ENCODE measurements at places on chromosomes 4 and X.

DNA sequence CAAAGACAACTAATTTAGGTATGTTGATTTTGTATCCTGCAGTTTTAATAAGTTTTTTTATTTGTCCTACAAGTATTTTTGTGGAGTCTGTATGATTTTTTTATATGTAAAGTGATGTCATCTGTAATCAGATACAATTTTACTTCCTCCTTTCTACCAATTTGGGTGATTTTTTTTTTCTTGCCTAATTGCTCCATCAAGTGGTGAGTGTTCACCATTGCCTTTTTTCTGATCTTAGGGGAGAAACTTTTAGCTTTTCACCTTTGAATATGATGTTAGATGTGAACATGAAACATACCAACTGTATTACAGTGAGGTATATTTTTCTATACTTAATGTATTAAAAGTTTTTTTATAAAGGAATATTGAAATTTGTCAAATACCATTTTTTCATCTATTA lies 362.3 kb downstream of the PABPC4L start:
- no peak for DNase-seq

DNA sequence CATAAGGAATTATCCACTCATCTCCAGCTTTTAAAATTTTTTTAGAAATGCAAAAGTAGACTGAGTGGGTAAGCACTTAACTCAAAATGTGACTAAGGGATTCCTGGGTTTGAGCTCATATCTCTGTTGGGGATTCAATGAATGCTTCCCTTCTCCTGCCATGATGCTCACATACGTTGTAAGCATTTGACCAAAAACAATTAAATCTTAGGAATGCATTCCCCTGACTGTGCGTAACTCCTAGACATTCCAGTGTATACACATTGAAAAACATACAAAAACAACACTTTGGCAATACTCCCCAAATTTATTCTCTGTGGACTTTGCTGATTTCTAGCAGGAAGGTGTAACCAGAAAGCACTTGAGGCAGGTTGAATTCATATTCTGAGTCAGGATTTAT lies 29.8 kb downstream of the SPANXA2 start:
- no peak for DNase-seq

- no peak for DNase-seq
These were observed 549.3 kb downstream of the IQCM start for GRCh38 chr4:149266301-149266700.

GRCh38 chr4:56302760-56303159 lies 84.5 kb downstream of the AASDH start:
- no peak for DNase-seq

DNA sequence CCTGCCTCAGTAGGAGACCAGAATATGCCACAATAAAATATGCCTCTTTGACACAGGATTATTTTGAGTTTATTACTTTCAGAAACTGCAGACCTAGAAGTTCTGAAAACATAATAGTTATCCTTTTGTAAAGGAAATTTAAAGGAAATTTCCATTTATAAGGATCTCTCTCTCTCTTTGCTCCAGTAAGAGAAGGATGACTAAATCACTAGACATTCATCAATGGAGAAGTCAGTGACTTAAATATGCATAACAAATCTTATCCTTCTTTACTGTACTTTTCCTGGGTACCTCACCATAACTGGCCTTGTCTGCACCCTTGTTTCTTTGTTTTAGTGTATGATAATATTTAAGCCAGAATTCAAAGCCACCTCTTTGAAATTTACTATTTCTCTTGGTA lies 28.3 kb upstream of the OPHN1 start:
- DNase-seq = no peak

DNA sequence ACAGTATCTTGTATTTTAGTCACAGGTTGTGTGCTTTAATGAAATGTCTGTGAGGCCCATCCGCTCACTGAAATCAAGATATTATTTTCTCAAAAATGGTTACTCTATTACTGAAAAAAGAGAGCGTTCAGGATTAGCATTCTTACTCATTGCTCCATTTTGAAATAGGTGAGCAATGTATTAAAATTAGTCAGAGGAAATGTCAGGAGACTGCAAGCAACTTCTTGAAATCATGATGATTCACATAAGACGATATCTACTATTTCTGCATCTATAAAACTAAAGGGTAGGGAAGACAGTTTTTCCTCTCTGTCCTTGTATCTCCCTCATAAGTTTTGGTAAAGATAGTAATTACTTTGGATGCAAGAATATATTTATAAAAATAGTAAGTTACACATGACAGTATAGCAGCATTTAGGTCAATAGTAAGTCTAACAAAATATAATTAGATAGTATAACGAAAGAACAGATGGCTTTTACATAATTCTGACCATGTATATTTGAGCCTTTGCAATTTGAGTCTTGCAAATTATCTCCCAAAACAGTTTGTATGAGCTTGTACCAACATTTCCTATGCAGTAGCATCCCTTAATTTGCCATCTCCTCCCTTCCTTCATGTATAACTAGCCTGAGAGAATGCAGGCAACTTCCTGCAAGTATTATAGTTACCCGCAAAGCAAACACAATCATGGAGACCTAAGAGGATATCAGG lies 937.8 kb downstream of the PCDH7 start:
- no peak for DNase-seq

DNA sequence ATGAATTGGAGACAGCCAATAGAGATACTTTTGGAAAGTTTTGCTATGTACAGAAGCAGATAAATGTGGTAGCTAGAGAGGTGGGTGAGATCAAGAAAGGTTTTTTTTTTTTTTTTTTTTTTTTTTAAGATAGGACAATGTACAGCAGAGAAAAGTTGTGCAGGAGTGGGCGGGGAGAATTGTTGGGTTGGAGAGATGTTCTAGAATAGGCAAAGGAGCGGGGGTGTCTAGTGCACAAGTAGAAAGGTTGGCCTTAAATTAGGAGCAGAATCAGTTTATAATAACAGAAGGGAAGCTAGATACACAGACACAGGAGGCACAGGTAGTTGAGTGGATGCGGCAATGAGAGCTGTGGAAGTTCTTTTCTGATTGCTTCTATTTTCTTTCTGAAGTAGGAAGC lies 66.2 kb upstream of the PGK1 start:
- no peak for DNase-seq

DNA sequence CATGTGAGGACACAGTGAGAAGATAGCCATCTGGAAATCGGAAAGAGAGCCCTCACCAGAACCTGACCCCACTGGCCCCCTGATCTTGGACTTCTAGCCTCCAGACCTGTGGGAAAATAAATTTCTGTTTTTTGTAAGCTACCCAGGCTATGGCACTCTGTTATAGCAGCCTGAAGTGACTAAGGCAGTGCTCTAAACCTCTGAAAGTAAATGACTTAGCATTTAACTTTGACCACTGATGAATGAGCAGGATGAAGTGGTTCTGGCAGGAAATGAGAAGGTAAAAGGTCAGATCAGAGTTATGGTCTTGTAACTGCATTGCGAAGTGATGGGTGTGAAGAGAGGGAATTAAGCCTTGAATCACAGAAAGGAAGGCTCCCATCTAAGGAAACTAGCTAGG lies 17.0 kb downstream of the GPAT3 start:
- DNase-seq = no peak

- DNase-seq = no peak
These were observed 27.3 kb downstream of the CXorf58 start for GRCh38 chrX:23935106-23935505.

GRCh38 chr4:102638621-102639020 lies 122.1 kb downstream of the MANBA start:
- no peak for DNase-seq

- DNase-seq = no peak
These were observed 119.0 kb upstream of the PDLIM3 start for GRCh38 chr4:185654311-185654710.

GRCh38 chrX:68254738-68255645 lies 178.3 kb downstream of the OPHN1 start:
- no peak for DNase-seq

DNA sequence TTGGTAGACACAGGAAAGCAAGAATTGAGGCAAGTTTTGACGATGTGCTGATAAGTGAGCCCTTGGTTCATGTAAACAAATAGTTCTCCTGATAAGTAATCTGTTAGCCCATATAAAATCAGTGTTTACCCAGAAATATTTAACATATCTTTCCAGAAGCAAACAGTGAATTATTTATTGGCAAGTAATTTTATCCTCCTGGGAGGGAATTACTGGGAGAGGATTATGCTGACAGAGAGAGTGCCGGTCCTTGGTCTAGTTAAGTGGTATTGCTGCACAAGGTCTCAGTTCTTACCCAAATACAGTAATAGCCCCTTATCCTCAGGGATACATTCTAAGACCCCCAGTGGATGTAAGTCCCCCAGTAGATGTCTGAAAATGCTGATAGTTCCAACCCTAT lies 315.4 kb downstream of the CCSER1 start:
- no peak for DNase-seq

GRCh38 chr4:87745064-87745807 lies 54.1 kb upstream of the IBSP start:
- DNase-seq = no peak

- DNase-seq = no peak
These were observed 112.8 kb upstream of the NUDT6 start for GRCh38 chr4:123035239-123035638.

DNA sequence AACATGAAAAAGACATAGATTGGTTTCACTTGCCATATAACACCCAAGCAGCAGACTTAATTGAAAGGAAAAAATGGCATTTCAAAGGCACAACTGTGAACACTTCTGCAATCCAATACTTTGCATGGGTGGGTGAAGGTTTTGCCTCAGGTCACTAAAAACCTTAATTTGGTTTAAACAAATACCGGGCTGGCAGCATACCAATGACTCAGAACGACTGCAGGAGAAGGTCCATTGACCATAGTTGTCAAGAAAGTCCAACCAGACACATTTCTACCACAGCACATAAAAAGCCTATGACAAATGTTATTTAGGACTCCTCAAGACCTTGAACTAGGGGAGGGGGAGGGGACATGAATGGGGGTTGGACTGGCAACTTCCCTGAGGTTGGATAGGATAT lies 183.6 kb upstream of the TRPC5 start:
- no peak for DNase-seq

GRCh38 chrX:26653050-26653449 lies 437.1 kb downstream of the MAGEB5 start:
- DNase-seq = no peak

- no peak for DNase-seq
These were observed 1.5 kb downstream of the CLCN3 start for GRCh38 chr4:169621731-169622492.

GRCh38 chr4:16386711-16387320 lies 160.5 kb upstream of the TAPT1 start:
- DNase-seq = no peak

DNA sequence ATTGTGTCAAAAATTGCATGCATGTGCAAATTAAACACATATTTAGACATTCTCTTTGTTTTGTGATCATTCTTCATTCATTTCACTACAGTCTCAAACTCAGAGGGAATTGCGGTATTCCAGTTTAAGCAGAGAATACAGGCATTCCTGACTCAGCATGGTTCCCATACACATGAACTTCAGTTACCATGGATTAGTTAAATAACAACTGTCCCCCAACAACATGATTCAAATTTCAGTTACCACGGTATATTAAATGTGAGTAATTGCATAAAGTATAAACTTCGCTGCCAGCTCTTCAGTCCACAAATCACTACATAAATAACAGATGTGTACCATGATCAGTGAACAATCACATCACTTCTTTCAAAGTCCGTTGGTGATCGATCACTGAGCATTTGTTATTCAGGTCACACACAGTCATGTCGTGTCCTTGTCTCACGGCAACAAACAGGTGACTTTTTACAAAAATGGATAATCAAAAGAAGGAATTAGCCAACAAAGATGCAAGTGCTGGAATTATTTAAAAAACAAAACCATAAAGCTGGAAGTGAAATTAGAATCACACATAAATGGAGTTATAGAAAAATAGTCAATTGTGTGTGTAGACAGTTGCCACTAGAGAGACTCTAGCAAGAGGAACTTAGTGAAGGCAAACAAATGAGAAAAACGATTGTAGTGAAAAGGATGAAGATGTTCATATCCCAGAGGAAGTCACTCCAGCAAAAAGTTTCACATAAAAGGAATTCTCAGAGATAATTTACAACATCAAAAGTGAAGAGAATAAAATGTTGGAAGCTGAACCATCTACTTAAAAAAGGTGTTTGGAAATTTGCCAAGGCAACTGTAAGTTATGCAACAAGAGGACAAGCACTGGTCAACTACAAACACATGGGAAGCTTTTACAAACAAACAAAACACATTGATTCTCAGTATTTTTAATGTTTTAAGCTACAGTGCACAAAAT lies 138.6 kb upstream of the SMARCAD1 start:
- no peak for DNase-seq

GRCh38 chr4:186137196-186137794 lies 32.8 kb downstream of the FAM149A start:
- DNase-seq = no peak

DNA sequence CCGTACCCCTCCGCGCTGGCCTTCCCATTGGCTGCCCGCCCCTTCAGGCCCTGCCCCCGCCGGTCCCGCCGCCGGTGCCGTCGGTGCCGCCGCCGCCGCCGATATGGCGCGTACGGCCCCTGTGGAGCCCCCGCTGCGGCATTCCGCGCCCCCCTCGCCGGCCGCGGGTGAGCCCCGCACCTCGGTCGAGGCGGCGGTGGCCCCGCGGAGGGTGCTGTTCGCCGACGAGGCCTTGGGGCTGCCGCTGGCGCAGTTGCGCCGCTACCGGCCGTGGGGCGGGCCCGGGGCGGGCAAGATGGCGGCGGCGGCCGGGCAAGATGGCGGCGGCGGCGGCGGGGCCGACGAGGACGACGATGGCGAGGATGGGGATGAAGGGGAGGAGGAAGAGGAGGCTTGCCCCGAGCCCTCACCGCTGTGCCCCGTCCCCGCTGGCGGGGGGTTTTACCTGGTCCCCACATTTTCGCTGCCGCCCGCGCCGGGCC lies at the start of gene PPP1R3F:
PPP1R3F (plus strand) TSS at position 27 of the 482 bp plus-strand sequence; CDS start at position 104, 77 bp downstream.
- DNase-seq = no peak

DNA sequence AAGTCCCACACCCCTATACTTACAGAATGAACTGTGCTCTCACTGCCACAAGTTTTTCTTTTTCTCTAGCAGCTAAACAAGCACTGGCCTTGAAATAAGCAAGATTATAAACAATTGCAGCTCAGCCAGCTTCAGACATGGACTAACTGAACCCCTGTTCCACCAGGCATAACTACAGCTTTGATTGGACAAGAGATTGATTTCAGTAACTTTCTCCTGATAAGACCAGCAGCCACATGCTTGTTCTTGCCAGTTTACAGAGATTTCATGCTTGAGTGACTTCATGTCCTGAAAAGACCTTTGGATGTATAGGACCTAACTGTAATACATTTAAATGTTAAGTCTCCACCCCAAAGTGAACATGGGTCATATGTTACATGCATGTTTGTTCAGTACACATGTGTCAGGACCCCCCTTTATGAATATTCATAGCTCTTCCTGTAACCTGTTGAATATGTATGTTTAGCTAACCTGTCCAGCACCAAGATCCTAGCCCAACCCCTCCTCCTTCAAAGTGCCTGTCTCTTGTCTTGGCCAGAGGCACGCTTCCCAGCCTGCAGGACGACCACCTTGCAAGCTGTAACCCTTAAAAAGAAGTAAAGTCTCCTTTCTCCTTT lies 27.9 kb downstream of the ZNF275 start:
- DNase-seq = no peak

Data from SIG-M5 (cell line).